ENCODE measurements at places on chromosomes 16 and 17. TPM values are rescaled to one million over a fixed set of nuclear protein-coding genes. Genes with fewer than 3 reads are reported as not detected.

Gene RAB34
- 13.1 TPM for total RNA-seq

Gene CACNA1H
- 2.5 TPM for total RNA-seq

Gene GFAP
- 4.1 TPM for total RNA-seq

Gene ANKS3
- 8.7 TPM for total RNA-seq

Gene CHST6
- total RNA-seq, result 1.4 TPM

Gene RUNDC3A
- total RNA-seq, result 0.41 TPM

Gene HS3ST2
- 0.38 TPM for total RNA-seq

Gene EPX
- total RNA-seq, result not detected

Gene PIRT
- not detected for total RNA-seq

Gene CCL7
- total RNA-seq, result not detected

Gene NAGS
- total RNA-seq, result 0.11 TPM

All from left ventricle myocardium inferior (tissue), 1 donor.